ENCODE measurements at places on chromosomes 2 and 18.

DNA sequence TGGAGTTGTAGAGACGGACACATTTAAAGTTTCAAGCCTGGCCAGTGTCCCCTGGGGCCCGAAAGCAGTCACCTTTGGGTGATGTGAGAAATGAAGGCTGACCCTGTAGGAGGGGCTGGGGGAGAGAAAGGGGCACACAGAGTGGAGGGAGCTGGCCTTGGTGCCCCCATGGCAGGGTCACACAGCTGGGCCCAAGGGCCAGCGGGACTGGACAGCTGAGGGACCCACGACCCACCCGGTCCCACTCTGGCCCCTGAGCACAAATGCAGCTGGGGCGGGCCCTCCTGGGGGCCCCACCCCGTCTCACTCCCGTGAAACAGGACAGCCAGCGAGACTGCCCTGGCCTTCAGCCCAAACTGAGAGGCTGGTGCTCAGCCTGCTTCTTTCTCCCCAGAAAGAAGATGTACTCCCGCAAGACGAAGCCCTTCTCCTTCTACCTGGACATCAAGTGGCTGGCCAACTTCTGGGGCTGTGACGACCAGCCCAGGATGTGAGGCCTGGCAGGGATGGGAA is 6.1 kb downstream of the AGXT start:
- DNase-seq, result no peak

GRCh38 chr2:149164827-149165226 is 126.3 kb downstream of the LYPD6B start:
- no peak for DNase-seq

- DNase-seq, result no peak
Measured at GRCh38 chr2:241111440-241111805, 9.3 kb upstream of the MTERF4 start.

- peak; percentile 91 for DNase-seq
Measured at GRCh38 chr2:74297391-74297790, 45.8 kb downstream of the SLC4A5 start.

- no peak for DNase-seq
Measured at GRCh38 chr2:58476556-58476955, 235.4 kb upstream of the FANCL start.

- peak; percentile 50 for DNase-seq
Measured at GRCh38 chr2:108447947-108448677, 894 bp upstream of the GCC2 start.

GRCh38 chr18:79571211-79572092 is 108.2 kb upstream of the CTDP1 start:
- peak; percentile 66 for DNase-seq

DNA sequence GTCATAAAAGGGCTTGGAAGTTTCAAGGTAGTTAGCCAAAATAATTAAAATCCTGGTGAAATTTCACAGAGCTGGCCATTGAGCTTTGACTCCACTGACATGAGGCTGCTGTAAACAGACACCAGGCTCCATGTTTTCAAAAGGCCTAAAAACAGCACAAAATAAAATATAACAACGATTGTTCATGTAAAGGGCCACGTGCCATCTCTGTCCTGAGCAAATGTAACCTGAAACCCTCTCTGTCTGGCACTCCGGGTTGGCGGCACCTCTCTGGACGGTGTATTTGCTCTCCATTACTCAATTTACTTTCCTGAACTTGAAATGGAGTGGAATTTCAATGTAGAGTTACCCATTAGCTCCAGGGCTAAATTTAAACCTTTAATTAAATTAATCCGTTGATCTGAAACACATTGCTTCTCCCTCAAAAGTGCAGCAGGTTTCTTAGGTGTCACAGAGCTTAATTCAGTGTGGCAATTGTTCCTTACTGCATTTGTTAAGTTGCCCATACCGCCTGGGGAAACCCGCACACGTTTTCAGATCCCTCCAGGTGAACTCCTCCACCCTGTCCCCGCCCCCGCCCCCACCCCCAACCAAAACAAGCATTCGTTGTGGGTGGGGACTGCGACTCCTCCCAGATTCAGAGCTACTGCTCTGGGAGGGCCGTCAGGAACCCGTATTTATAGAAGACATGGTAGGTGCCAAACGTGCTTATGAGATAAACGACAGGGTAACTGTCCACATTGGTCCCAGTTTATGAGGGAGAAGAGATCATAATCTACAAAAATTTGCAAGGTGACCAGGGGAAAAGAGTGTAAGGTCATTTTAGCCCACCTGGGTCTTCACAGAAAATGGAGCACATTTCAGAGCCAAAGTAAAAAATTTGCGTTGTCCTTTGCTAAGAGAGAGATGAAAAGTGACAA is 1.2 kb upstream of the CABLES1 start:
- DNase-seq, result peak; percentile 91

GRCh38 chr18:78683191-78684010 is 296.2 kb upstream of the SALL3 start:
- no peak for DNase-seq

GRCh38 chr18:46166261-46166970 is 62.2 kb downstream of the HAUS1 start:
- DNase-seq, result no peak

DNA sequence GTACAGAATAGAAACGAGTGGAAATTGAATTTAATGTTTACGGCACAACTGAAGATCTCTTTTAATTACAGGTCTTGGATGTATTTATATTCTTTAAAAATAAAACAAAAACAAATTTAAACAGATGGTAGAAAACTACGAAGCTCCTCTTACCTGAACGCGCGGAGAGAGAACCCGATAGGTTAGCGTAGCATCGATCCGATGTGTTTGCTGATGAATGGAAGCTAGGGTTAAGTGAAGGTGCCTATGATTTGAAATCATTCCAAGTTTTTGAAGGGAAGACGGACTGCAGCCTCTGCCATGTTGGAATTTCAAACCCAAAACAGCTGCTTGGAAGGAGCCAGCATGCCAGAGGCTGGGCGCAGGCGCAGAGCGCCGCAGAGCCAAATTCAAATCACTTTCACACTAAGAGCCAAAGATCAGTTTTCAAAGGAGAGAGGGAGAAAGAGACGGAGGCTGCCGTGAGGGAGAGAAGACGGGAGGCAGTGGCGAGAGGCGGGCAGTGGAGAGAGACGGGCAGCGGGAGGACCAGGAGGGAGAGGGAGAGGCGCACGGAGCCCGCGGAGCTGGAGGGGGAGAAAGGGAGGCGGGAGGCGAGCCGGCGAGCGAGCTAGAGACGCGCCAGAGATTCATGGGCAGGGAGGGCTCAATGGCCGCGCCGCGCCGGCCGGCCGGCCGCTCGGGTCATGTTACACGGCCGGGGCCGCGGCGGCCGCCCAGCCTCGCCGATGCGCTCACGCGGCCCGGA is at the start of gene FIGN:
Gene FIGN, minus strand, starts transcription at position 324 of the 748 bp plus-strand sequence. CDS start 1,081 bp downstream, outside the sequence.
- DNase-seq, result peak; percentile 66

DNA sequence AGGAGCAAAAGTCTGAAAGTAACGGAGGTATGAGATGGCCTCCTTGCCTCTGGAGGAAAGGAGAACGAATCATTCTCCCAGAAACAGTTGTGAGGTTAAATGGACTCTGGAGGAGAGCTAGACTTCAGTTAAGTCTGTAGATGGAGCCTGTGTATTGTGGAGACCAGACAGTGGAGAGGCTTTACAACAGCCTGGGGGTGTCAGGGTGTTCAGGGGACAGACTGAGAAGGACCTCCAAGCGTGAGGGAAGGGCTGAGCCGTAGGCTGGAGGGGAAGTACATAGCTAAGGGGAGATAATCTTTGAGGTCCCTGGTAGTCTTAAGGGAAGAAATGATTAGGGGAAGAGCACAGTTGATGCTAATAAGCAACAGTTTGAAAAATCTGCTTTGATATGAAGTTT is 76.6 kb downstream of the GALNT1 start:
- no peak for DNase-seq
